Foreskin keratinocyte (primary cell): ENCODE measurements at places on chromosomes 4 and X. TPM values are rescaled to one million over a fixed set of nuclear protein-coding genes. Genes with fewer than 3 reads are reported as not detected.

KLB gene
- 0.03 TPM in 1 of 2 replicates, not detected in the other for total RNA-seq

RBM47 gene
- total RNA-seq, result 13.9 and 14.0 TPM in 2 replicates

REELD1 gene
- not detected in 2 replicates for total RNA-seq

TCEANC gene
- 0.67 and 0.75 TPM in 2 replicates for total RNA-seq

GRSF1 gene
- 100 and 106 TPM in 2 replicates for total RNA-seq

ARX gene
- not detected in 2 replicates for total RNA-seq

FRMD7 gene
- not detected in 2 replicates for total RNA-seq

SORBS2 gene
- total RNA-seq, result 1.2 and 1.9 TPM in 2 replicates

PDLIM5 gene
- total RNA-seq, result 119 and 137 TPM in 2 replicates

KLHL4 gene
- not detected in 2 replicates for total RNA-seq

MAGEE2 gene
- total RNA-seq, result not detected in 2 replicates

NDNF gene
- not detected in 2 replicates for total RNA-seq

XAGE1A gene
- not detected in 2 replicates for total RNA-seq

TNIP3 gene
- 0.10 and 0.21 TPM in 2 replicates for total RNA-seq

GC gene
- not detected in 2 replicates for total RNA-seq

TMEM271 gene
- total RNA-seq, result not detected in 2 replicates

LRAT gene
- total RNA-seq, result 0.11 and 0.14 TPM in 2 replicates

CPLX1 gene
- 0.07 and 0.10 TPM in 2 replicates for total RNA-seq

CD38 gene
- not detected in 2 replicates for total RNA-seq

AMER1 gene
- 2.4 and 3.0 TPM in 2 replicates for total RNA-seq

CLGN gene
- total RNA-seq, result not detected in 2 replicates
